ENCODE measurements at places on chromosomes 12 and 14. TPM values are rescaled to one million over a fixed set of nuclear protein-coding genes. Genes with fewer than 3 reads are reported as not detected.

COCH gene
- total RNA-seq: 3.4 TPM

DNA sequence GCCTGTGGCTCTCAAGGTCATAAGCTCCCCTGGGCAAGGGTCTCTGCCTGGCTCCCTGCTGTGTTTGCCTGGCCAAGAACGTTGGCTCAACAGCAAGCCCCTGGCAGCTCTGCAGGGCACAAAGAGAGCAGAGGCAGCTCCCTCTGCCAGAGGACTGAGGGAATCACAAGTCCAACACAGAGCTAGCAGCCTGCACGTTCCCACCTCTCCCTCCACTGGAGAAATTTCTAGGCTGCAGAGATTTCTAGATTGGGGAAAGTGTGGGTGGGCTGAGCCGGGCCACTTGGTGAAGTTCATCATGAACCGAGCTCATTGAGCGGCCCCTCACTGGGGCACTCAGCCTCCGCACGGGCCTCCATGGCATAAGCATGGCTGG is 19.8 kb downstream of the ZFYVE21 start:
- H3K27ac ChIP-seq: peak overlapping the region; percentile 86
- H3K36me3 ChIP-seq: peaks cover 66% of the 10 kb centered on the region
- no peaks in the 10 kb centered on the region for H3K27me3 ChIP-seq
- no peak overlapping the region for H3K4me3 ChIP-seq
- no peak for DNase-seq
- peaks cover 73% of the 10 kb centered on the region for H3K4me1 ChIP-seq

- H3K27ac ChIP-seq: no peak overlapping the region
- no peaks in the 10 kb centered on the region for H3K36me3 ChIP-seq
- no peaks in the 10 kb centered on the region for H3K4me1 ChIP-seq
- no peak for DNase-seq
Measured at GRCh38 chr12:30138483-30138882, 354.7 kb upstream of the TMTC1 start.

DNA sequence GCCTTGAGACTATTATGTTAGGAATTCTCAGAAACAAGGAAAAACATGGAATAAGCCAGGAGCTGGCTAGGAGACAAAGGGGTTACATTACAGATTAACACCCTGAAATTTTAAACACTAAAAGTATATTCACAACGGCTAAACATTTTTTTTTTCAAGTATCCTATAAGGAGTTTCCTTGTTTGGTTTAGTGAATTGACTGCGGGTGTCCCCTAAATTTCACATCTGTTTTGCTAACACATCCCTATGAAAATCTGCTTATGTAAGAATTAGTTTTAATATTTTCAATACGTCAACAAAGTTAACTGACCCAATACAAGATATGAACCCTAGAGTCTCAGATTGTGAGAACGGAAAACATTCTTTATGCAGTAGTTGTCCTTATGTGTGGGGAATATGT is 19.0 kb downstream of the TAOK3 start:
- peaks cover 11% of the 10 kb centered on the region for H3K4me1 ChIP-seq
- H3K4me3 ChIP-seq: no peak overlapping the region
- H3K36me3 ChIP-seq: no peaks in the 10 kb centered on the region
- DNase-seq: no peak
- no peaks in the 10 kb centered on the region for H3K27me3 ChIP-seq
- H3K27ac ChIP-seq: no peak overlapping the region

GRCh38 chr12:8907513-8907912 is 6.8 kb upstream of the PHC1 start:
- no peaks in the 10 kb centered on the region for H3K27me3 ChIP-seq
- no peak for DNase-seq
- H3K4me1 ChIP-seq: peaks cover 6% of the 10 kb centered on the region
- H3K27ac ChIP-seq: no peak overlapping the region

GRCh38 chr14:57533214-57533613 is 39.6 kb upstream of the CCDC198 start:
- no peaks in the 10 kb centered on the region for H3K27me3 ChIP-seq
- no peaks in the 10 kb centered on the region for H3K36me3 ChIP-seq
- no peaks in the 10 kb centered on the region for H3K4me1 ChIP-seq
- H3K4me3 ChIP-seq: no peak overlapping the region
- no peak overlapping the region for H3K27ac ChIP-seq

HOXC5 gene
- total RNA-seq: 2.0 TPM

GRCh38 chr14:50047274-50047676 is 69.1 kb downstream of the VCPKMT start:
- H3K4me1 ChIP-seq: peaks cover 25% of the 10 kb centered on the region
- no peaks in the 10 kb centered on the region for H3K36me3 ChIP-seq
- no peak overlapping the region for H3K4me3 ChIP-seq
- no peak for DNase-seq
- H3K27ac ChIP-seq: peak overlapping the region; percentile 43

PROX2 gene
- not detected for total RNA-seq

- H3K4me3 ChIP-seq: no peak overlapping the region
- no peaks in the 10 kb centered on the region for H3K27me3 ChIP-seq
- no peak for DNase-seq
- no peak overlapping the region for H3K27ac ChIP-seq
Measured at GRCh38 chr12:50642035-50642451, 121.9 kb upstream of the ATF1 start.

- no peaks in the 10 kb centered on the region for H3K27me3 ChIP-seq
- no peaks in the 10 kb centered on the region for H3K36me3 ChIP-seq
- no peak overlapping the region for H3K27ac ChIP-seq
- no peak for DNase-seq
Measured at GRCh38 chr12:113658006-113658655, 186.5 kb upstream of the LHX5 start.

DNA sequence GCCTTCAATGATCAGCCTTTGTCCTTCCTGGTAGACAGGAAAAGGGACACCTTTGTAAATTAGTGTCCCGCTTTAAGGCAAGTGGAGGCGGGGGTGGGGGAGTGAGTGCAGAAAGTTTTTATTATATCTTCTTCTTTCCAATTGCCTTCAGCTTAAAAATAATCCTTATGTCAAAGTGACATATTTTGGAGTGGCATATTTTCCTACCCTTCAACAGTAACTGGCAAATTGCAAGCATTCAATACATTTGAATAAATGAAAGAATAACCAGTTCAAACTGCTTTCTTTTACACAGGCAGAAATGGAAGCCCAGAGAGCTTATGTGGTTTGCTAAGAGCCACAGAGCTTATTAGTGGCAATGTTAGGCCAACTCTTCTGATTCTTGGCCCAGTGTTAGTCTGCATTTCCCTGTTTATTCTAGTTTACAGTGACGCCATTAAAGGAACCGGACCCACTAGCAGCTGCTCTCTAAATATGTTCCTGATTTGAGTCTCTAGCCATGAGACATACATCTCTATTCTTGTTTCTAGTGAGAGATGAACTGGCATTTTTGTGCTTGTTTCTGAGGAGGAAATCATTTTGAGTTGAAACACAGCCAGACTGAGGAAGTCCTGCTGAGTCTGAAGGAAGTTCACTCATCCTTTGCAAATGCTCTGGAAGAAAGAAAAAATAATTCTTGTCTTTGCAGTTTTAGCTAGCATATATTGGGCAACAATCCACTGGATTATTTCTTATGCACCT is 468.7 kb downstream of the NOVA1 start:
- H3K27ac ChIP-seq: no peak overlapping the region
- no peak overlapping the region for H3K4me3 ChIP-seq

GRCh38 chr12:106739318-106739717 is 35.2 kb upstream of the RIC8B start:
- DNase-seq: no peak
- no peaks in the 10 kb centered on the region for H3K4me1 ChIP-seq
- H3K4me3 ChIP-seq: no peak overlapping the region
- no peaks in the 10 kb centered on the region for H3K27me3 ChIP-seq
- no peaks in the 10 kb centered on the region for H3K36me3 ChIP-seq

- no peak overlapping the region for H3K27ac ChIP-seq
- H3K4me1 ChIP-seq: no peaks in the 10 kb centered on the region
- DNase-seq: no peak
- H3K4me3 ChIP-seq: no peak overlapping the region
Measured at GRCh38 chr14:81007131-81007530, 51.7 kb downstream of the TSHR start.

DNA sequence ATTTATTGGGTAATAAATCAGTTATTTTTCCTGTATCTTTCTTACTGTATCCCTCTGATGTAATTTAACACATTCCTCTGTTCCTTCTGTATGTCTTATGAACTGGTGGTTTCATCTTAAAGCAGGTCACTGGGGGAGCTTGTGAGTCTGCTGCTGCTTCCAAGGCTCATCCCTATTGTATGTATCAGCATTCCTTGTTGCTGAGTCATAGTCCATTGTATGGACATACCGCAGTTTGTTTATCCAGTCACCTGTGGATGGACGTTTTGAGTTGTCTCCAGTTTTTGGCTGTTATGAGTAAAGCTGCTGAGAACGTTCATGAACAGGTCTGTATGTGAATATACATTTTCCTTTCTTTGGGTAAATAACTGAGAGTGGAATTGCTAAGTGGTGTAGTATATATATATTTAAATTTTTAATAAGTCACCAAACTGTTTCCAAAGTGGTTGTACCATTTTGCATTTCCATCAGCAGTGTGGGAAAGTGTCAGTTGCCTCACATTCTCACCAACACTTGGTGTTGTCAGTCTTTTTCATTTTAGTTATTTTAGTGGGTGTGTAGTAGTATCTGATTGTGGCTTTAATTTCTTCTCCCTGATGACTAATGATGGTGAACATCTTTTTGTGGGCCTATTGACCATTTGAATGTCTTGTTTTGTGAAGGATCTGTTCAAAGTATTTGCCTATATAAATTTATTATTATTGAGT is 82.7 kb downstream of the BEGAIN start:
- no peaks in the 10 kb centered on the region for H3K27me3 ChIP-seq
- no peak overlapping the region for H3K4me3 ChIP-seq
- no peak overlapping the region for H3K27ac ChIP-seq

NPAS3 gene
- 5.8 TPM for total RNA-seq

GRCh38 chr12:122523846-122524718 is 2.7 kb downstream of the RSRC2 start:
- peaks cover 33% of the 10 kb centered on the region for H3K36me3 ChIP-seq
- peak overlapping the region; percentile 75 for H3K27ac ChIP-seq
- DNase-seq: no peak
- H3K4me1 ChIP-seq: peaks cover 57% of the 10 kb centered on the region
- H3K4me3 ChIP-seq: peak overlapping the region; percentile 80
